ENCODE measurements at places on chromosomes 5 and 9.

DNA sequence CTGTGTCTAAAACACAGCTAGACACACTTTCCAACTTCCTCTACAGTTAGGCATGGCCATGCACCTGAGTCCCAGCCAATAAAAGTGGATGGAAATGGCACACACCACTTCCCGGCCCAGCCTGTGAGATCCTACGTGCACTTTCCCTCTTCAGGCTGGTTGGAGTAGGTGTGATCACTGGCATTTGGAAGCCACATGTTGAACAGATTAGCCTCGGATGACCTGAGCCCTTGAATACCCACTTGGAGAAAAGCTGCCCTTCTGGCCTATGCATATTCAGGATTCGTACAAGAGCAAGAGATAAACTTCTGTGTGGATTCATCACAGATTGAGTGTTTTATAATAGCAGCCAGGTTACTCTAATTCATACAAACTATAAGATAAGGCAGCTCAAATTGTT is 359.0 kb upstream of the SLC30A5 start:
- DNase-seq: peak; percentile 8
- no peaks in the 10 kb centered on the region for H3K27me3 ChIP-seq
- no peak overlapping the region for H3K27ac ChIP-seq
- no peaks in the 10 kb centered on the region for H3K4me1 ChIP-seq
- H3K36me3 ChIP-seq: no peaks in the 10 kb centered on the region

- DNase-seq: peak; percentile 53
- H3K4me1 ChIP-seq: peaks cover 14% of the 10 kb centered on the region
- H3K36me3 ChIP-seq: peaks cover 3% of the 10 kb centered on the region
- no peak overlapping the region for H3K27ac ChIP-seq
These were observed 75.2 kb downstream of the FCHO2 start for GRCh38 chr5:73030995-73031394.

- no peak overlapping the region for H3K4me3 ChIP-seq
- no peaks in the 10 kb centered on the region for H3K4me1 ChIP-seq
- no peak for DNase-seq
- H3K27me3 ChIP-seq: peaks cover 9% of the 10 kb centered on the region
- H3K27ac ChIP-seq: no peak overlapping the region
These were observed 13.2 kb downstream of the ST8SIA4 start for GRCh38 chr5:100889896-100890295.

- H3K4me1 ChIP-seq: peaks cover 16% of the 10 kb centered on the region
- H3K27me3 ChIP-seq: no peaks in the 10 kb centered on the region
- H3K4me3 ChIP-seq: no peak overlapping the region
- H3K36me3 ChIP-seq: no peaks in the 10 kb centered on the region
- H3K27ac ChIP-seq: peak overlapping the region; percentile 2
These were observed 118.1 kb upstream of the SMIM23 start for GRCh38 chr5:171667341-171668096.

DNA sequence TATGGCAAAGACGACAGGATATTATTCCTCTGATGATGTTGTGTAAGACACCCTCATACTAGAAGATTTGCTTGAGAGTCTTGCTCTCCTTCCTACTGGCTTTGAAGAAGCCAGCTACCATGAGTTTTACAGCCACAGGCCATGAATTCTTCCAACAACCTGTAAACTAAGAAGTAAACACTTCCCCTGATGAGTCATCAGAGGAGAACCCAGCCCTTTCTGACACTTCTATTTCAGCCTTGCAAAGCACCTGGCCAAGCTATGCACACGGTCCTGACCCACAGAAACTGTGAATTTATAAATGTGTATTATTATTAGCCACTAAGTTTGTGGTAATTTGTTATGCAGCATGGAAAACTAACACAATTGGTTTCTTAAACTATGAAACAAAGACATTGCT is 288.8 kb upstream of the ADAMTSL1 start:
- no peaks in the 10 kb centered on the region for H3K27me3 ChIP-seq
- H3K36me3 ChIP-seq: no peaks in the 10 kb centered on the region
- no peaks in the 10 kb centered on the region for H3K4me1 ChIP-seq
- H3K4me3 ChIP-seq: no peak overlapping the region
- no peak overlapping the region for H3K27ac ChIP-seq
- no peak for DNase-seq

- H3K36me3 ChIP-seq: no peaks in the 10 kb centered on the region
- H3K27me3 ChIP-seq: no peaks in the 10 kb centered on the region
- no peak overlapping the region for H3K4me3 ChIP-seq
These were observed 541.7 kb downstream of the SPOCK1 start for GRCh38 chr5:136957428-136957827.

DNA sequence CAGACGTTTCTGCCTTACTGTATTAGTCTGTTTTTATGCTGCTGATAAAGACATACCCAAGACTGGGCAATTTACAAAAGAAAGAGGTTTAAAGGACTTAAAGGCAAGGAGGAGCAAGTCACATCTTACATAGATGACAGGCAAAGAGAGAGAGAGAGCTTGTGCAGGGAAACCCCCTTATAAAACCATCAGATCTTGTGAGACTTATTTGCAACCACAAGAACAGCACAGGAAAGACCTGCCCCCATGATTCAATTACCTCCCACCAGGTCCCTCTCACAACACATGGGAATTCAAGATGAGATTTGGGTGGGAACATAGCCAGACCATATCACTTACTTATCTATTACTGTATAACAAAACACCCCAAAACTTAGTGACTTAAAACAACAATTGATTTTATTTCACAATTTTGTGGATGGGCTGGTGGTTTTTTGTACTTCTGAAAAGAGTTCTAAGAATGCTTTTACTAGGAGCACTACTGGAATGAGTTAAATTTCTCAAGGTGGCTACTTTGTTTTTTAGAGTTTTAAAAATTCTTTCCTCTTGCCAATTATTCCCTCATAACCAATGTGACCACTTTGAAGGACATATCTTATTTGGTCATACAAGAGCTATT is 10.3 kb downstream of the RUSC2 start:
- DNase-seq: no peak
- H3K27ac ChIP-seq: no peak overlapping the region
- H3K4me3 ChIP-seq: no peak overlapping the region
- no peaks in the 10 kb centered on the region for H3K36me3 ChIP-seq
- no peaks in the 10 kb centered on the region for H3K27me3 ChIP-seq

GRCh38 chr9:105355781-105356180 is 92.1 kb upstream of the FSD1L start:
- H3K4me3 ChIP-seq: no peak overlapping the region
- no peaks in the 10 kb centered on the region for H3K4me1 ChIP-seq
- no peak for DNase-seq
- H3K36me3 ChIP-seq: peaks cover 5% of the 10 kb centered on the region
- H3K27me3 ChIP-seq: no peaks in the 10 kb centered on the region

DNA sequence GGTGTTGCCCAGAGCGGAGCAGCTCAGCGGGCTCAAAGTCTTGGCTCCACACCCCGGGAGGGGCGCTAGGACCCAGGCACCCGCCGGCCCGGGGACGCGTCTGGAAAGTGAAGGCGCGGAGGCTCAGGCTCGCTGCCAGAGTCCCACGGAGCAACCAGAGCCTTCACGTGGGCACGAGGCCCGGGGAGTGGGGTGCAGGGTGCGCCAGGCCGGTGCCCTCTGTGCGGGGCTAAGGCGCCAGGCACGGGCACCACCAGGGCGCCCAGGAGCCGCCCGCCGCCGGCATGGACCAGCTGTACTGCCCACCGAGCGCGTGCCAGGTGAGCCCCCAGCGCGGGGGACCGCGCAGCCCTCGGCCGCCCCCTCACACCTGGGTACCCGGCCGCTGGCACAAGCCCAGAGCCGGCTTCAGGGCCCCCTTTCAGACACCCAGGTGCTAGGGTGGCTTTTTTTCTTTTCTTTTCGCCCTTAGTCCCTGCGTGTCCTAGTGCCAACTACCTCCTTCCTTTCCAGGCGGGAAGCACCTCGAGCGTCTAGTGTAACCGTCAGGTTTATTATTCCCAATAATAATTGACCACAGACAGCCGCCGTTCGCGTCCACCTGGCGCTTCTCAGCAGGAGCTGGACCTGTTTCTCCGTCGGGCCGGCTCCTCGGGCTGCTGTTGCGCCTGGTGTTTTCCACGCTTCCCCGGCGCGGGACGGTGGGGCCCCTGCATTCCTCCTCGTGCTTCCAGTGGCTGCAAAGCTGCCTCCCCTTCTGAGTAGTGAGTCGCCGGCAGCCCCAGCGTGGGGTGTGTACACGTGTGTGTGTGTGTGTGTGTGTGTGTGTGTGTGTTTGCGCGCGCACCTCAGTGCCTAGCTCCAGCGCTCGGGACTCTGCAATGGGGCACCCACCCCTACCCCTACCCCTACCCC is 30.1 kb upstream of the PDE8B start:
- peaks cover 57% of the 10 kb centered on the region for H3K27me3 ChIP-seq
- H3K36me3 ChIP-seq: no peaks in the 10 kb centered on the region
- H3K27ac ChIP-seq: no peak overlapping the region
- peak overlapping the region; percentile 64 for H3K4me3 ChIP-seq

- no peaks in the 10 kb centered on the region for H3K27me3 ChIP-seq
- no peaks in the 10 kb centered on the region for H3K36me3 ChIP-seq
- H3K4me1 ChIP-seq: peaks cover 21% of the 10 kb centered on the region
- no peak overlapping the region for H3K4me3 ChIP-seq
- DNase-seq: no peak
These were observed 388.0 kb upstream of the PIK3R1 start for GRCh38 chr5:67827541-67827940.

DNA sequence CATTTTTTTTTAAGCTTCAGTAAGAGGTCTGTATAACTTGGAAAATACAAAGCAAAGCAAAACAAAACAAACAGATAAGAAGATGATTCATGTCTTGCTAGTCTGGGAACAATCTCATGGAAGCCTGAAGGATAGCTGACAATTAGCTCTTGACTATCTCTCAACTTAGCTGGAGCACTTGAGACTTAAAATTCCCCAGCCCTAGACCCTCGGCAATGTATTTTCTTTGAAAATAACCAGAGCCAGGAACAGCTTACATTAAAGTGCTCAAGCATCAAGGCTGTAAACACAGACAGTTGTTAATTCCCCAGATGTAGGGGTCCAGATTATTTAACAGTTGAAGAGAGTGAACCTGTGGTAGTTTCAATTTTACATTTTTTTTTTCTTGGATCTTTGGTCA is 82.9 kb downstream of the TMEM252 start:
- no peaks in the 10 kb centered on the region for H3K4me1 ChIP-seq
- no peak overlapping the region for H3K27ac ChIP-seq
- peaks cover 92% of the 10 kb centered on the region for H3K27me3 ChIP-seq
- DNase-seq: no peak

DNA sequence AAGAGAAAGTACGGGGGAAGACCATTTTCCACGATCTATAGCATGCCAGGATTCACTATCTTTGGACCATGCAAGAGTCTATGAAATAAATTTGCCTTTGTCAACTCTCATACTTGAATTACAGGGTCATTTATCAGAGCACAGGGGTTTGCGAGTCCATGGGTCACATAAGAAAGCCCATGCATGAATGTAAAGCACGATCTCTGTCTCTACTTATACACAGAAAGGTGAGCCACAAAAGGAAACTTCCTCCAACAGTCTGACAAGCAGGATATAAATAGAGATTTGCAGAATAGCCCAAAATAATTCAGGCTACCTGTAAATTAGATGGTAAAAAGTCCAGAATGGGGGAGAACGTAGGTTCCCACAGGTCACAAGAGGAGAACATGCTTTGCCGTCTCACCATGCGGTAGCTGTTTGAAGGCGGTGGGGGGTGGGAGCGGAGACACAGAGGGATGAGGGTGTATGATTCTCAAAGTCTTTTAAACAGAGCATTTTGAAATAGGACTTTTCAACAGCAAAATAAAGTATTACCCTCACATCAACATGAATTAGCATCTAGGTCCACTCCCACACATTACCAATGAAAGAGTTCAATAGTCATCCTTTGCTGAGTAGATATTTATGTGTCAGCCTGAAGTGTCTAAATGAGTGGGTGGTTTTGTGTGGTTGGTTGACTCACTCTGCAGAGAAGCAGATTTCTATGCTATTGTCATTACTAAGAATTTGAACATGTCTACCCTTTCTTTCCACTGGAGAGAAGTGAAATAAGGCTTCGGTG is 279.7 kb downstream of the EBF1 start:
- H3K27ac ChIP-seq: no peak overlapping the region
- no peak overlapping the region for H3K4me3 ChIP-seq
- H3K27me3 ChIP-seq: no peaks in the 10 kb centered on the region
- no peaks in the 10 kb centered on the region for H3K36me3 ChIP-seq
- DNase-seq: no peak
- H3K4me1 ChIP-seq: peaks cover 13% of the 10 kb centered on the region

GRCh38 chr9:81113453-81114124 is 575.8 kb downstream of the TLE1 start:
- H3K4me1 ChIP-seq: peaks cover 27% of the 10 kb centered on the region
- H3K36me3 ChIP-seq: no peaks in the 10 kb centered on the region
- no peak overlapping the region for H3K4me3 ChIP-seq
- H3K27ac ChIP-seq: no peak overlapping the region
- no peak for DNase-seq

DNA sequence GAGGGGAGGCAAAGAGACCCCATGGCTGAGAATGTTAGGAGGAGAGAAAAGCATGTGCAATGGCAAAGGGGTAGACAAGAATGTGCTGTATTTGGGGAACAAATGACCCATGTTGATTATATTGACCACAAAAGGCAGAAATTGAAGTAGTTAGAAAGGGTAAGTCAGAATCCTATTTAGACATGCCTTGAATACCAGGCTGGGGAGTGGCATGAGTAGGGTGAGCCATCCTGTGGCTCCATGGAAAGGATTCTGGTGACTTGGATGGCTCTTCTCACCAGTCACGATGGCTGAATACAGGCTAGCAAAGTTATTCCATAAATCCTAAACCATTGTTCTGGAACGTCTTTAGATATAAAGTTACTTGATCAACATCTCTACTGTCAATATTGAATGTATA is 73.4 kb upstream of the MEF2C start:
- no peak for DNase-seq
- H3K27ac ChIP-seq: no peak overlapping the region
- no peak overlapping the region for H3K4me3 ChIP-seq
- H3K4me1 ChIP-seq: peaks cover 11% of the 10 kb centered on the region
- no peaks in the 10 kb centered on the region for H3K36me3 ChIP-seq

DNA sequence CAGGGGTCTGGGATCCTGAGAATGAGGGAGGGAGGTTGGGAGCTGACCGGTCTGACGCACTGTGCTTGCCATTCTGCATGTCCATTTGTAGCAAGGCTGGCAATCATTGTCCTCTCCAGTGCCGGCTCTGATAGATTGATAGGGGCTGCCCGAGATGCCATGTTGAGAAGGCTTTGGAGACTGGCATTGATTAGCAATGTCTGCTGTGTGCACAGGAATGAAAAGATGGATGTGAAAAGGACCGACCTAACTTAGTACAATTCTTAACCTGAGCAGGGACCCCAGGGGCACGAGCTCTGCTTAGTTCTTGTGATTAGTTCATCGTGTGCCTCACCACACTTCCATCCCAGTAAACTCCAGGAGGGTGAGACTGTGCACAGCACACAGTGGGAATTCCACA is 17.0 kb downstream of the NEK6 start:
- H3K36me3 ChIP-seq: no peaks in the 10 kb centered on the region
- H3K27me3 ChIP-seq: no peaks in the 10 kb centered on the region
- no peak for DNase-seq
- no peak overlapping the region for H3K27ac ChIP-seq

- DNase-seq: no peak
- no peaks in the 10 kb centered on the region for H3K4me1 ChIP-seq
- H3K36me3 ChIP-seq: no peaks in the 10 kb centered on the region
- H3K27ac ChIP-seq: no peak overlapping the region
- H3K4me3 ChIP-seq: no peak overlapping the region
- H3K27me3 ChIP-seq: peaks cover 96% of the 10 kb centered on the region
These were observed 38.9 kb downstream of the NRG2 start for GRCh38 chr5:140004174-140004573.

Data from neural progenitor cell (in vitro differentiated cells).